T-cell (primary cell): ENCODE measurements at places on chromosomes 3 and 15.
A peak's percentile ranks its signal among the peaks of the same experiment; 100 is the strongest.

DNA sequence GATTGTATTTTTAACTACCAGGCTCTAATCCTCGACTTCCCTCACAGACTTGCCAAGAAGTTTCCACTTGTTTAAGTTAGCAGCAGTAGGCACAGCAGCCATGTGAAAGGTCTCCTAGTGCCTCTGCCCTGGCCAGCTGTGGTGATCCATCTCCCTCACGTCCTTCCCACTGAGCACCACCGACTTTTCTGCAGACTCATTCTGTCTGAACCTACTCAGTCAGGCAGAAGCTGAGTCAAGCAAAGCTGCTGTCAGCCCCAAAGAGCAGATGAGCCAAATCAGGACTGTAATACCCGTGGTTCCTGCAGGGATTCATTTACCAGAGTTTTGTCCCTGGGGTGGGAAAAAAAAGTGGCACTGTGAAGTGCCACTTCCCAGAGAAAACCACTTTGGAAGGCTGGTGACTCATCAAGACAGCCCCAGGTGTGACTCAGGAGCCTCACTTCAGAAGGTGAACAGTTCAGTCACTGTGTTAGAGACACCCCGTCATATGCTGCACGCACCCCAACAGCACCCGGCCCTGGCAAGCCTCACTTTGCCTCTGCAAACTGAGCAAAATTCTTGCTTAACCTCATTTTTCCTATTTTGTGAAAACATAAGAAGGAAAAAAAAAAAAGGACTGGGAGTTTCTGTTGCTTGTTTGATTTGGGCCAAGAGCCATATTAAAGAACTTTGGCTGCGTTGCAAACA is 76.0 kb downstream of the WWTR1 start:
- DNase-seq, result no peak

DNA sequence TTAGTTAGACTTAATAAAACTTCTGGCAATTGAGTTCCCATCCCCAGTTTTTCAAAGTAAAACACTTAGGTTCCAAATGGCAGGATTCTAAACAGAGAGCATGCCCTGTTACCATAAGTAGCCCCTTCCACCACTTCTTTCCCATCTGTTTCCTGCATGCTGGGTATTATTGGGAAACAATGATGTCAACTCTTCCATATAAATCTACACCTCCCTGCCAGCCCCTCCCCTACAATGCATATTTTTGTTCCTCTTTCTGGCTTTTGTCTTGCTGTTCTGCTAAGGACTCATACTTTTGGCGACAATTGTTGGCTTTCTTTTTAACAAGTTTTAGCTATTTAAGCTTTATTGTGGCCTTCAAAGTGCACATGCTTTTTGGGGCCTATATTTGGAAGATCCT is 11.1 kb downstream of the ARHGAP31 start:
- no peak for DNase-seq

GRCh38 chr3:38828681-38829080 is 12.7 kb upstream of the SCN10A start:
- no peak for DNase-seq

DNA sequence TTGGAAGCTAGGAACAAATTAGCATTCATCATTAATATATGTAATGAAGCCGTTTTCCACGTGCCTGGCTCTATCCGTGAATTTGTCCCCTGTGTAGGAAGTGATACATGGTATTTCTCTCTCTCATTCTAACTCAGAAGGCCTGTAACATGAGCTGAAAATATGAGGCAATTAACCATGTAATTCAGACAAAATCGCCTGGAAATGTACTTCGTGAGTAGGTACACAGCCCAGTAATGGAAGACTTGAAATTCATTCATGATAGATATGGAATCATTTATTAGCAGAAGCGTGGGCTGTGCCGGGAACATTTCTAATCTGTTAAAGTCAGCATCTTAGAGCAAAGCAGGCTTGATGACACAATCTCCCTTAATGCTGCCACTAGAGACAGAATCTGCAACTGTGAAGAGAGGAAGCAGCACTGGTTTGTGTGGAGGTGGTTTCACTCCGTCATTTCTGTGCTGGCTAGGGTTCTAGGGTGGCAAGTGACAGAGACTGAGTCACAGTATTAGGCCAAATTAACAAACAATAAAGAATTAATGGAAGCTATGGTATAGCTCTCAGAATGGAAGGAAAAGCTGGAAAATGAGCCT is 225.0 kb upstream of the PROK2 start:
- no peak for DNase-seq

DNA sequence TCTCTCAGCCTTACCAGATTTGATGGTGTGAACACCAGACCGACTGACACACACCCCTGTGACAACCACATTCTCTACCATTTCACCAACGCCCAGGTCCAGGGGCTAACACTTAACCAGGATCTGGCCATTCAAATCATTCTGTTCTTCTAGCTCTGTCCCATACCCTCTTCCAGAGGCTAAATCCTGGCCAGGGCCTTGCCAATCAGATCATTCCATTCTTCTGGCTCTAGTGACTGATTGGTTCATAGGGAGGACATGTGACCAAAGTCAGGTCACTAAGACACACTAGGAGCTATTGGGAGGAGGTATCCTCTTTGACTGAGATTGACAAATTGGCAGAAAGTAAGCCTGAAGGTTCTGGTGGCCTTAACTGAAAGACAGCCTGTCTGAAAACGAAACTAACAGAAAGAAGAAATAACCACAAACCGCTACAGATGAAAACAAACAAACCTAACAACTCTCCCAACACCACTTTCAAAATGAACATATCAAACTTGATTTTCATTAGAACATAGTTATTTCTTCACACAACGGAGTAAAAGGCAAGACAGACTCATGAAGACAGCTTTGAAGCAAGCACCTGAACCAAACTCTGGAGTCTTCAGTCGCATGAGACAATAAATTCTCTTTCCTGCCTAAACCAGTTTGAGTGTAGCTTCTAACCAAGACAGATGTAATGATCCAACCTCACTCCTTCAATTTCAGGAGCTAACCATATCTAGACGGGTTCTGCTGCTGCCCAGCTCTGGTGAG is 68.5 kb downstream of the TRANK1 start:
- peak; percentile 4 for DNase-seq

GRCh38 chr15:69893863-69894262 is 203.9 kb downstream of the TLE3 start:
- no peak for DNase-seq
